Mammary epithelial cell (primary cell): ENCODE measurements at places on chromosomes 16 and 17. TPM values are rescaled to one million over a fixed set of nuclear protein-coding genes. Genes with fewer than 3 reads are reported as not detected.
A peak's percentile ranks its signal among the peaks of the same experiment; 100 is the strongest.

DNA sequence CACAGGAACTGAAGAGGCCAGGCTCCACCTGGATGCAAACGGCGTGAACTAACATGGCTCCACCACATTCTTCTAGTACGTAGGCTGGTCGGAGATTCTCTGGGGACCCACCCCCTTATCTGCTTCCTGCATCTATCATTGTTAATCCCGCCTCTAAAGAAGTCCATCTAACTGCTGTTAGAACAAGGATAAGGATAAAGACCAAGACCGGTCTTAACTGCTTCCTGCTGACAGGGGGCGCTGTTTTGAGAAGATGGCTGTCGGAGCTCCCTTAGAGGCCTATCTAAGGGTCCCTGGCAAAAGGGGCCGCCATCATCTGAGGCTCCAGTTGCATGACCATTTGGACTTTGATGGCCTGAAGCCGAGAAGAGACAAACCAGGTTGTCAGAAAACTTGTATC is 25.8 kb upstream of the TNFSF12 start:
- DNase-seq, result no peak

- no peak for DNase-seq
Measured at GRCh38 chr17:33664116-33664840, 371.2 kb upstream of the ASIC2 start.

- DNase-seq, result no peak
Measured at GRCh38 chr16:81471882-81472281, 27.3 kb downstream of the CMIP start.

DNA sequence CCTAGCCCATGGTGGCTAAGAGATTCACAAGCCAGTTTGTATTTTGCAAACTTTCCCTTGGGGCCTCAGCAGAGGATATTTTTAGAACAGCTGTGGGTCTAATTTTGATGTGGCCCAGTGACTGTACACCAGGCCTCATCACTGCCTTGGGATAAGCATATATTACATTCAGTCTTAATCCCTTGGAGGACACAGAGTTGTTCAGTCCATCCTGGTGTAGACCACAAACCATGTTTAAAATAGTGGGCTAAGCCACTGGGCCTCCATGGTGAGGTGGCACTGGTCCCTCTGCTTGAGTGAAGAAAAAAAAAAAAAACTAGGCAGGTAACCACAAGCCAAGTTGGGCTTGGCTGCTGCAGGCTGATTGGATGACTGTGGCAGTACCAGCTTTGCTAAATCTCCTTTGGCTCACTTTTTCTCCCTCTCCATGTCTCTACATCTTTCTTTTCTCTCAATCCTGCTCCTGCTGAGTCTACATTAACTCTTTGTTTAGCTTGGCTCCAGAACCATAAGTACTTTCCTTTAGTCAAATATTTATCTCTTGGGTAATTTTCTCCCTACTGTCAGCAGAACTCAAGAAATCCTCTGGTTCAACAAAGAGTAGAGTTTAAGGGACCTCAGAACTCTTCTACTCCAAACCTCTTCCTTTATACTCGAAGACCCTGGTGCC is 120.0 kb upstream of the TBX2 start:
- no peak for DNase-seq

DNA sequence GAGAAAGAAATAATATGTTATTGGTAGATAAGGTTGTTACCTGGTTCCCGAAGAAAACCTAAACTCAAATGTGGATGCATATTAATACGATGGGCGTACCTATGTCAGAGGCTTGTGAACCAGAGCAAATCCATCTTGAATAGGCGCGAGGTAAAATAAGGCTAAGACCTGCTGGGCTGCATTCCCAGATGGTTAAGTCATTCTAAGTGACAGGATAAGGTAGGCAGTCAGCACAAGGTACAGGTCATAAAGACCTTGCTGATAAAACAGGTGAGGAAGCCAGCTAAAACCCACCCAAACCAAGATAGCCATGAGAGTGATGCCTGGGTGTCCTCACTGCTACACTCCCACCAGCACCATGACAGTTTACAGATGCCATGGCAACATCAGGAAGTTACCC is 1400.1 kb downstream of the CDH8 start:
- peak; percentile 54 for DNase-seq

GRCh38 chr17:14332331-14332730 is 31.4 kb downstream of the HS3ST3B1 start:
- DNase-seq, result no peak

- DNase-seq, result no peak
Measured at GRCh38 chr17:48153691-48154358, 46.3 kb downstream of the SNX11 start.

DNA sequence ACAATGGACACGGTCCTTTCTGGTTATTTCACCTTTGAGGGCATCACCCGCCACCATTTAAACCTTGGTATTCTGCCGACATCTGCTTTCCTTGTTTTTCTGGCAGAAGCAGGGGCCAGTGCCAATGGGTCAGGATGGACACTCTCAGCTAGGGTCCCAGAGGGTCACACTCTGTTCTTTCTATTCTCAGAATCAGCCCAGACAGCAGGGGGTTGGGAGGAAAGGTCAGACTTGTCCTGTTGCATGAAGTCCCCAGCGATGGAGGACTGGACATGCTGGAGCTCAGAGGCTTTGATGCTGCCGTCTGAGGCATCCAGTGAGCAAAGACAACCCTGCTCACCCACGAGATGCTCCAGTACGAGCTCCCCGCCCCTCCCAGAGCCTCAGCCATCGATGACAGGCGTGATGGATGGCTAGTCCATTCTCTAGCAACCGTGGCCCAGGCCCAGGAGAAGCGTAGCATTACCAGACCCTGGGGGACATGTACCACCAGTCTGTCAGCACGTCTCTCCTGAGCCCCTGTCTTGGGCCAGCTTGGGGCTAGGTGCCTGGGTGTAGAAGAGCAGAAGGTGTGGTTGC is 62.0 kb downstream of the FOXL1 start:
- no peak for DNase-seq

GRCh38 chr17:76370261-76370993 is 14.0 kb upstream of the SPHK1 start:
- peak; percentile 95 for DNase-seq

DNA sequence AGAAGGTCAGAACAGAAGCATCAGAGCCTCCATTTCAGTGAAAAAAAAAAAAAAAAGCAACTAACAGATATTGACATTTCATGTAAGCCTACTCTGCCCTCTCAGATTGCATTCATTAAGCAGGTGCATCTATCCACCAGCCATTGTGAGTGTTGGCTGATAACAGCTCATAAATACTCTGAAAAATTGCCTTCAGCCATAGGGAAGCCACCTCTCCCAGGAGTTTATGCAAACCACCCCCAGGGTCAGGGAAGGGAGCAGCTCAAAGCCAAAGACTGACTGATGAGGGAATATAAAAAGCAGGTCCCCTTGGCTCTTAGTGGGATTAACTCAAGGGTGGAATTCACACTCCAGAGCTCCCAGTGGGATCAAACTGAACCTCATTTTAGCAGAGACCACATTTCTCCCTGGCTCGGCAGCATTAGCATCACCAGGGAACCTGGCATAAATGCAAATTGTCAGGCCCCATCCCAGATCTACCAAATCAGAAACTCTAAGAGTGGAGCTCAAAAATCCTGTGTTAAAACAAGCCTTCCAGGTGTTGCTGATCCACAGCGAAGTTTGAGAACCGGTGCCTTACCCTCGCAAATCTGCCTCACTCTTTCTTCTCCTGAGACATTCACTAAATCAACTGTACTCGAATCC is 14.2 kb downstream of the APOH start:
- DNase-seq, result no peak

DNA sequence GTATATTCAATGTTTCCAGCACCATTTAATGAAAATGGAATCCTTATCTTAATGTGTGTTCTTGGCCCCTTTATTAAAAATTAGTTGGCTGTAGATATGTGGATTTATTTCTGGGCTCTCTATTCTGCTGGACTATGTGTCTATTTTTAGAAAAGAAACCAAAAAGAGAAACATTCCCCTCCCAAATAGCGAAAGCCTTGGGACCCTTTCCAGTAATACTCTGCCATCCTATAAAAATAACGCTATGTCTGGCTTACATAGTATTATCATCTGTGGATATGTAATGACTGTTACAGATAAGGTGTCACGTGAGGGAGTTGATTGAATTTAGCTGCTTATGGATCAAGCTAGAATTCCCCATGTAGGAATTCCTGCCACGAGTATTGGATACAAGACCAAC is 279.3 kb upstream of the KIF2B start:
- no peak for DNase-seq

DNA sequence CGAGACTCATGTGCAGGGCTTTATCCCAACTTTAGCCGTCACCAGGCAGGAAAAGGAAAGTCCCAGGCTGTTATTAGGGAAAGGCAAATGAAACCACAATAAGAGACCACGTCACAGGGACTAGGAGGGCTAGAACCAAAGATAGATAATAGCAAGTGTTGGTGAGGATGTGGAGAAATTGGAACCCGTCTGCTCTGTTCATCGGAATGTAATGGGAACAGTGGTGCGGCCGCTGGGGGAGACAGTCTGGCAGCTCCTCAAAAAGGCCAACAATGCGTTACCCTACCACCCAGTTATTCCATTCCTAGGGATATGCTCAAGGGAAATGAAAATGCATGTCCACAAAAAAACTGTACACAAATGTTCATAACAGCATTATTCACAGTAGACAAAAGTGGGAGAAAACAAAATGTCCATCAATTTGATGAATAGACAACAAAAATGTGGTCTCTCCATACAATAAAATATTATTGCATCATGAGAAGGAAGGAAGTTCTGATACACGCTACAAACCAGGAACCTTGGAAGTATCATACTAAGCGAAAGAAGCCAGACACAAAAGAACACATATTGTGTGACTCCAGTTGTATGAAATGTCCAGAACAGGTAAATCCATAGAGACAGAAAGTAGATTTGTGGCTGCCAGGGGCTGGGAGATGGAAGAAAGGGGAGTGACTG is 19.5 kb upstream of the USP10 start:
- DNase-seq, result no peak

DNA sequence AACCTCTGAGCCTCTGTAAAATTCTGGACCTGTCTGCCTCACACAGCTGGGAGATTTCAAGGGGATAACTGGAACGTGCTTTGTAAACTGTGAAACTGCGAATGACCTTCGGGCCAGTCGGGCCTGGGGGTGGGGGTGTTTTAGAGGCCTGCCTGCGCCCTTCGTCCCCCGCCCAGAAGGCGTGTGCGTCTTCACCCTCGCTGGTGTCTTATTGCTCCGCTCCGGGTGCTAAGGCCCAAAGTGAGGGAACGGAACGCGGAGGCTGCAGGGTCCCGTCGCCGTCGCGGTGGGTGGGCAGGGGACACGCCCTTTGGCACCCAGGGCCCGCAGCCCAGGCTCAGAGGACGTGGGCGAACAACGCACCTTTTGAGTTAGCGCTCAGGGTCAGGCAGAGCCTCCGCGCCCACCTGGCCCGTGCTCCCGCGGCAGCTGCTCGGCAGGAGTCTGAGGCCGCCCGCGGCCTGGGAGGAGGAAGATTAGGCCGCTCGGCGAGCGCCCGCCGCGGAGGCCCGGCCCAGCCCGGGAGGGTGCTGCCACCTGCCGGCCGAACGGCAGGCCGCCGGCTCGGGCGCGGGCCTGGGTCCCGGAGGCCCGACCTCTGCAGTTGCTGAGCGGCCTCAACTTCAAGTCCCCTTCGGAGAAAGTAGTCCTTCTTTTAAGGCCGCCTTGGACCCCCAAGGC is 29.7 kb downstream of the DCAKD start:
- DNase-seq, result peak; percentile 39

GRCh38 chr16:83789642-83790401 is 18.0 kb upstream of the HSBP1 start:
- no peak for DNase-seq

GRCh38 chr17:60077672-60078519 is 825 bp downstream of the HEATR6 start:
- DNase-seq, result no peak

DNA sequence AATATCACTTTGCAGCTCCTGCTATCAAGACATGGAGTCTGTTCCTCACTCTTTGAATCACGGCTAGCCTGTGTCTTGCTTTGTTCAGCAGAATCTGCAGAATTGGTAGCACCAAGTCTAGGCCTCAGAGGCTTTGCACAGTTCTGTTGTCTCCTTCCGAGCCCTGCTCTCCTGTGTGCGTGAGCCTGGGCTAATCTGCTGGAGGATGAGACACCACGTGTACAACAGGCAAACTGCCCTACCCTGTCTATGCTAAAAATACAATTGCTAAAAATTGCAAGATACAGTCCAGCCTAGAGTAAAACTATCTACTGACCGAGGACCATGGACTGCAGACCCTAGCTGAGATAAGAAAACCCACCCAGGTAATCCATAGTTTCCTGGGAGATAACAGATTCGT is 484.7 kb downstream of the NPIPA7 start:
- DNase-seq, result no peak

- peak; percentile 90 for DNase-seq
Measured at GRCh38 chr16:71540-72401, 660 bp downstream of the RHBDF1 start.

- DNase-seq, result no peak
Measured at GRCh38 chr16:12225255-12225654, 248.7 kb downstream of the SNX29 start.

GRCh38 chr16:2475413-2476344 is 752 bp downstream of the TBC1D24 start:
- no peak for DNase-seq

DNA sequence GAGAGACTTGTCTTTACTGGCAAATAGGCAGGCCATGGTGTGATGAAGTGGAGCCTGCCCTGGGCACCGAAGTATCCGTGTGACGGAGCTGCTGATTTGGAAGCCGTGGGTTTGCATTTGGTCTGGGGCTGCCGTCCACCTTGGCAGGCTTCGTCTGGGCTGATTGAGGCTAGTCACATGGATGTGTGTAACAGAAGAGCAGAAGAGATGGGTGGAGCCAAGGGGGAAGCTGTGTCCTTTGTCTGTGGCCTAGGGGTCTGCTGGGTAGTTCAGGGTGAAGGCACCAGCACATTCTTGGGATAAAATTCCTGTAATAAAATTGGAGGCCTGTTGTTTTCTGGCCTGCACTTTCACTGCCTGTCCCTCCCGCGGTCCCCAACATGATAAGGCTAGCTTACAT is 106.1 kb downstream of the AATF start:
- DNase-seq, result no peak

GRCh38 chr16:23528644-23529310 is 18.5 kb upstream of the GGA2 start:
- no peak for DNase-seq

GRCh38 chr16:25783226-25783625 is 91.5 kb downstream of the HS3ST4 start:
- no peak for DNase-seq

DNA sequence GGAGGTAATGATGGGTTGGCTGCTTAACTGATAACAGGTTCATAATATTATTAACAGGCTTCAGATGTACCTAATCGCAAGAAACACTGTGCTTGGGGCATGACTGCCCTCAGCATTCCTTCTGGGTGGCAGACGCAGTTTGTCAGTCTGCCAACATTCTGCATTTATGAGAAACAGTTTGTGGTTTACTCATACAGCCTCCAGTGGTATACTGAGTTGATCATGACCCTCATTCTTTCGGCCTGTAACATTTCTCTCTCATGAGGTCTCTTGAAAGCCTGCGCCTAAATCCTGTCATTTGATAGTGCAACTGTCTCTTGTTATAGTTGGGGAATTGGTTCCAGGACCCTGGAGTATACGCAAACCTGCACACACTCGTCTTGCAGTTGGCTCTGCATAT is 4.9 kb upstream of the RUSF1 start:
- DNase-seq, result peak; percentile 76

The GJD3 gene
- not detected in 2 replicates for total RNA-seq

The C17orf100 gene
- 0.67 TPM for total RNA-seq

The KCNH6 gene
- not detected for total RNA-seq

The DOC2B gene
- not detected for total RNA-seq

The ACSM3 gene
- total RNA-seq, result 0.72 and 1.1 TPM in 2 replicates

The PERCC1 gene
- not detected in 2 replicates for total RNA-seq

The IGSF6 gene
- not detected in 2 replicates for total RNA-seq

The SYCE1L gene
- 10.6 and 16.4 TPM in 2 replicates for total RNA-seq

The EIF3C gene
- 311 TPM for total RNA-seq

The CLEC3A gene
- not detected for total RNA-seq

The SALL1 gene
- 0.51 and 1.3 TPM in 2 replicates for total RNA-seq

The ADAP2 gene
- total RNA-seq, result 1.0 and 1.5 TPM in 2 replicates

The NPIPA8 gene
- total RNA-seq, result 23.2 and 23.6 TPM in 2 replicates
